ENCODE measurements at places on chromosomes 5 and 9. TPM values are rescaled to one million over a fixed set of nuclear protein-coding genes. Genes with fewer than 3 reads are reported as not detected.

The IRF1 gene
- not detected for polyA plus RNA-seq

The CCL28 gene
- not detected for polyA plus RNA-seq

The CBY3 gene
- polyA plus RNA-seq, result 0.84 TPM

The IL17B gene
- polyA plus RNA-seq, result not detected

The DCTN3 gene
- polyA plus RNA-seq, result 60.6 TPM

The EMB gene
- polyA plus RNA-seq, result 2.3 TPM

The TRIM7 gene
- 4.7 TPM for polyA plus RNA-seq

The IL4 gene
- not detected for polyA plus RNA-seq

The SHISAL2B gene
- not detected for polyA plus RNA-seq

The MARCOL gene
- polyA plus RNA-seq, result not detected

The SLC6A19 gene
- not detected for polyA plus RNA-seq

The SLC6A3 gene
- not detected for polyA plus RNA-seq

The IFNA8 gene
- not detected for polyA plus RNA-seq

The PCDHGA11 gene
- 4.0 TPM for polyA plus RNA-seq

The ADGRD2 gene
- polyA plus RNA-seq, result not detected

The F12 gene
- 0.24 TPM for polyA plus RNA-seq

The TGFBI gene
- polyA plus RNA-seq, result 196 TPM

The FTMT gene
- polyA plus RNA-seq, result not detected

The FAM120A gene
- polyA plus RNA-seq, result not detected

The DBH gene
- polyA plus RNA-seq, result 0.57 TPM

The MCTP1 gene
- 11.4 TPM for polyA plus RNA-seq

The PCDHB14 gene
- polyA plus RNA-seq, result 7.0 TPM

The SPATA9 gene
- not detected for polyA plus RNA-seq

The CA9 gene
- 0.43 TPM for polyA plus RNA-seq

The SPZ1 gene
- not detected for polyA plus RNA-seq

The CCDC192 gene
- polyA plus RNA-seq, result 1.2 TPM

The RMI1 gene
- 12.3 TPM for polyA plus RNA-seq

The PHF19 gene
- polyA plus RNA-seq, result 30.6 TPM

The CATSPER3 gene
- polyA plus RNA-seq, result 0.91 TPM

The C6 gene
- 0.32 TPM for polyA plus RNA-seq

The KLF4 gene
- 32.1 TPM for polyA plus RNA-seq
